ENCODE measurements at places on chromosomes 13 and 19.

DNA sequence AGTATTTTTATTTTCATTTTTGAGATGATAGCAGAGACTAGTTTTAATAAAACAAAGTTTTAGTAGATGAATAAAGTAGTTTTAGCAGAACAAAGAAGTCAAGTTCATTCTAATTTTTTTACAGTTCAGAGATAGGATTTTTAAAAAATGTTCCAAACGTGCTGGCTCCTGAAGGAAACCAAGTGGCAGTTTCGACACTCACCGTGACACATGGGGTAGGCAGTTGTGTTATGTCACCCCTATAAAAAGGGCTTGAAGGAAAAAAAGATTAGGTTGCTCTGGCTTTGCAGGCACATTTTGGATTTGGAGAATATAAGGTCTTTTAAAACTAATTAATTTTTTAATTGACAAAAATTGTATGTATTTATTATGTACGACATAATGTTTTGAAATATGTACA is 305.2 kb downstream of the NDFIP2 start:
- DNase-seq, result no peak

DNA sequence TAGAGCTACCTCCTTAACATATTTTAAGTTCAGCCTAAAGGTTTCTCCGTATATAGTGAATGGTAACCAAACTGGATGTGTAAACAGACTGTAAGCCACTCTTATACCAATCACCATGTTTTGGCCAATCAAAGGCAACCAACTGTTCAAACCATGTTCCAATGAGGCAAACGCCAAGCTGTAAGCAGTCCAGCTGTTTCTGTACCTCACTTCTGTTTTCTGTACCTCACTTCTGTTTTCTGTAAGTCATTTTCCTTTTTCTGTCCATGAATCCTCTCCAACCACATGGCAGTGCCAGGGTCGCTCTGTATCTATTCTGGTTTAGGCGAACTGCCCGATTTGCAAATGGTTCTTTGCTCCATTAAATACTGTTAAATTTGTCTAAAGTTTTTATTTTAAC is 24.4 kb downstream of the COMMD6 start:
- no peak for DNase-seq

- no peak for DNase-seq
Observed at GRCh38 chr13:31248965-31249539, 49.3 kb downstream of the B3GLCT start.

- DNase-seq, result no peak
Observed at GRCh38 chr19:362154-362553, 17.6 kb upstream of the MIER2 start.

DNA sequence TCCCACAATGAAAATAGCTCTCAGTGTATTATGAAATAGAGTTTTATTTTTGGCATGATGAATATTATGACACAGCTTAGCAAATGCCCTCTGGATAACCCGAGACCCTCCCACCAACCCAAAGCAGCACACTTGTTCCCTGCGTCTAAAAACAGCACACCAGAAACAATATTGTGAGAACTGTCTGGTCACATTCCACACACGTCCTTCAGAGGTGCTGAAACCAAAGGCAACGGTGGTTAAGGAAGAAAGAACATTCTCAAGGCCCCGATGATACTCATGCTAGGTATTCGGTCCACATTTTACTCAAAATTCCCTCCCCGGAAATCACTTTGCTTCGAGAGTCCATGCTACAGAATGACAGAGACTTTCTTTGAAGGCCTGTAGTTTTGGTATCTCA is 156.7 kb downstream of the SLC7A1 start:
- no peak for DNase-seq

DNA sequence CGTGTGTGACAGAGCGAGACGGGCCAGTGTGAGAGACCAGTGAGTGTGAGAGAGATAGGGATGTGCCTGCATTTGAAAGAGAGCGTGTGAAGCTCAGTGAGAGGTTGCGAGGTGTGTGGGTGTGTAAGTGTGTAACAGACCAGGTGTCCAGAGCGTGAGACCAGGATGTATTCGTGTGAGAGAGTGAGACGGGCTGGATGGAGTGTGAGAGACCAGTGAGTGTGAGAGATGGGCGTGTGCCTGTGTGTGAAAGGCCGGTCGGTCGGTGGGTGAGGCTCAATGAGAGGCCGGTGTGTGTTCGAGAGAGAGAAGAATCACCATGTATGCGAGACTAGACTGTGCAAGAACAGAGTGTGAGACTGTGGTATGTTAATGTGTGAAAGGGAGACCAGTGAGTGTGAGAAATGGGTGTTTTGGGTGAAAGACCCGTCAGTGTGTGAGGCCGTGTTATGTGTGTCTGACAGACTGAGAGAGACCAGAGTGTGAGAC is 679 bp downstream of the ZNF471 start:
- DNase-seq, result no peak

DNA sequence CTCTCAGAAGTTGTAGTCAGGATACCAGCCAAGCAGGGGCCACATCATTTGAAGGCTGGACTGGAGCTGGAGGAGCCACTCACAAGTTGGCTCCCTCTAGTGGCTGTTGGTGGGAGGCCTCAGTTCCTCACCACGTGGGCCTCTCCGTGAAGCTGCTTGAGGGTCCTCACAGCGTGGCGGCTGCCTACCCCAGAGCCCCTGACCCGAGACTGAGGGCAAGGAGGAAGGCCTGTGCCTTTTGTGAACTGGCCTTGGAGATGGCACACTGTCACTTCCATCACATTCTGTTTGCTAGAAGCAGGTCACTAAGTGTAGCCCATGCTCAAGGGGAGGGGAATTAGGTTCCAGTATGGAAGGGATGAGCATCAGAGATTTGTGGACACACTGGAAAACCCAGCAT is 14.6 kb downstream of the GNA11 start:
- peak; percentile 59 for DNase-seq

- no peak for DNase-seq
Observed at GRCh38 chr13:75345193-75345592, 136.8 kb downstream of the TBC1D4 start.

GRCh38 chr19:35141837-35142605 is 1.0 kb upstream of the FXYD7 start:
- DNase-seq, result no peak

GRCh38 chr19:32053861-32054260 is 291.5 kb upstream of the ZNF507 start:
- DNase-seq, result no peak

DNA sequence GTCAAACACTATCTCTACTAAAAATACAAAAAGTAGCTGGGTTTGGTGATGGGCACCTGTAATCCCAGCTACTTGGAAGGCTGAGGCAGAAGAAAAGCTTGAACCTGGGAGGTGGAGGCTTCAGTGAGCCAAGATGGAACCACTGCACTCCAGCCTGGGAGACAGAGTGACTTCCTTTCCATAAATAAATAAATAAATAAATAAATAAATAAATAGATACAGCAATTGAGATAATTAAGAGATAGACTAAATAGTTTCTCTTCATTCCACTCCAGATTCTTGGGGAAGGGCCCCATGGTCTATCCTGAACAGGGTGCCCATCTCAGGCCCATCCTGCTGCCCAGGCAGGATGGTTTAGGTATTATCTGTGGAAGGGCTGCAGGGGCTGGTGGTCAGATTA is 24.0 kb upstream of the FARP1 start:
- no peak for DNase-seq

- DNase-seq, result no peak
Observed at GRCh38 chr13:24128112-24128511, 32.4 kb upstream of the SPATA13 start.

DNA sequence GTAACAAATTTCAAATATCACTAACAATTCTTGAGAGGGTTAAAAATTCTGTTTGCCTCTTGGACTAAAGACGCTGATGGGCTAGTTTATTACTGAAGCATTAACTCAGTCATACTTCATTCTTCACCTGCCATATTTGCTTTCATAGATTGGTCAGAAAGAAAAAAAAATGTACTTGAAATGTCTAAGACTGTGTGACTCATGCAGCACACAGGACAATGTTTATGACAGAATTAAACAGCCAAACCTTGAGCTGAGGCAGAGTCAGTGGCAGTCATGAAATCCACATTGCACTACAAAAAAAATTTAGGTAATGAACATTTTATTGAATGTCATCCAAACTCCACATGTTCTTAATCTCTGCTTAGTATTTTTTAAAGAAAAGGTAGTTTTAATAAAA is 135.6 kb downstream of the PRR20E start:
- DNase-seq, result no peak

DNA sequence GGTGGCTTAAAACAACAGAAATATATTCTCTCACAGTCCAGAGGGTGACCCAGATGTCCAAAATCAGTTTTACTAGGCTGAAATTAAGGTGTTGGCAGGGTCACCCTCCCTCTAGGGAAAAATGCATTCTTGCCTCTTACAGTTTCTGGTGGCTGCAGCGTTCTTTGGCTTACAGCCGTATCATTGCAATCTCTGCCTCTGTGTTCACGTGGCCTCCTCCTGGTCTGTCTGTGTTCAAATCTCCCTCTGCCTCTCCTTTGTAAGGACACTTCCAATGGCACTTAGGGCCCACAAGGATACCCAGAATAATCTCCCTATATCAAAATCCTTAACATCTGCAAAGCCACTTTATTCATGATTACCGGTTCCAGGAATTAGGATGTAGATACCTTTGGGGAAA is 21.1 kb downstream of the KCTD12 start:
- DNase-seq, result no peak

DNA sequence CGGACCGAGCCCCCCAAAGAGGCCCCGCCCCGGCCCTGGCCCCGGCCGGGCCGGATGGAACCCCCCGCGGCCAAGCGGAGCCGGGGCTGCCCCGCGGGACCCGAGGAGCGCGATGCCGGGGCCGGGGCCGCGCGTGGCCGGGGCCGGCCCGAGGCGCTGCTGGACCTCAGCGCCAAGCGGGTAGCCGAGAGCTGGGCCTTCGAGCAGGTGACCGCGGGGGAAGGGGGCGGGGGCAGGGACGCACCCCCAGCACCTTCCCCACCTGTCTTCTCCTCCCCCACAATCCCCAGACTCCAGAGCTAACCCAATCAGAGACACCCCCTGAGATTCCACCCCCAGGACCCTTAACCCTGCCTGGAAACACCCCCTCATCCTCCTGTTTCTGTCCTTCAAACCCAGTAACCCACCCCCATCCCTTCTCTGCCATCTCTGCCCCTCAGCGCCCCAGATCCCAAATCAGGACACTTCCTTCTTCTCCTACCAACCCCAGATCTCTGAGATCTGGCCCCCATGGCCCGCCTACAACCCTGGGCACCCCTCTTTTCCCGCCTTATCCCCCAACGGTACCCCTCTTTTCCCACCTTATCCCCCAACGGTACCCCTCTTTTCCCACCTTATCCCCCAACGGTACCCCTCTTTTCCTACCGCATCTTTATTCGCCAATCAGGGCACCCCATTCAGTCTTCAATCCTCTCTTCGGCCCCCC is 505 bp downstream of the ZSWIM4 start:
- no peak for DNase-seq

DNA sequence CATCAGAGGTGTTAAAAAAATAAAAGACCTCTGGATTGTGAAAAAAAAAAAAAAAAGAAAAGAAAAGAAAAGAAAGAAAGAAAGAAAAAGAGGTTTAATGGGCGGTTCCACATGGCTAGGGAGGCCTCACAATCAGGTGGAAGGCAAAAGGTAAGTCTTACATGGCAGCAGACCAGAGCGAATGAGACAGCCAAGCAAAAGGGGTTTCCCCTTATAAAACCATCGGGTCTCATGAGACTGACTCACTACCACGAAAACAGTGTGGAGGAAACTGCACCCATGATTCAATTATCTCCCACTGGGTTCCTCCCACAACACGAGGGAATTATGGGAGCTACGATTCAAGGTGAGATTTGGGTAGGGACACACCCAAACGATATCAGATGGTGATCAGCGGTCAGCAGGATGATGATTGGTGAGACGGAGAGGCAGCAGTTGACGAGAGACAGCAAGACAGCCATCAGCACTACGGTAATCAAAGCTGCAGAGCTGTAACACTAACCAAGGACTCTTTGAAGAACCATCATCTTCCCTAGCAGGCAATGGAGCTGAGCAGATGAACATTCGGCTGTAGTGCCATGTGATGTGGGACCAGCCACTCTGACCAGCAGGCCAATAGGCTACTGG is 3.9 kb upstream of the CD209 start:
- peak; percentile 59 for DNase-seq

- no peak for DNase-seq
Observed at GRCh38 chr13:40653527-40654318, 12.7 kb downstream of the FOXO1 start.

DNA sequence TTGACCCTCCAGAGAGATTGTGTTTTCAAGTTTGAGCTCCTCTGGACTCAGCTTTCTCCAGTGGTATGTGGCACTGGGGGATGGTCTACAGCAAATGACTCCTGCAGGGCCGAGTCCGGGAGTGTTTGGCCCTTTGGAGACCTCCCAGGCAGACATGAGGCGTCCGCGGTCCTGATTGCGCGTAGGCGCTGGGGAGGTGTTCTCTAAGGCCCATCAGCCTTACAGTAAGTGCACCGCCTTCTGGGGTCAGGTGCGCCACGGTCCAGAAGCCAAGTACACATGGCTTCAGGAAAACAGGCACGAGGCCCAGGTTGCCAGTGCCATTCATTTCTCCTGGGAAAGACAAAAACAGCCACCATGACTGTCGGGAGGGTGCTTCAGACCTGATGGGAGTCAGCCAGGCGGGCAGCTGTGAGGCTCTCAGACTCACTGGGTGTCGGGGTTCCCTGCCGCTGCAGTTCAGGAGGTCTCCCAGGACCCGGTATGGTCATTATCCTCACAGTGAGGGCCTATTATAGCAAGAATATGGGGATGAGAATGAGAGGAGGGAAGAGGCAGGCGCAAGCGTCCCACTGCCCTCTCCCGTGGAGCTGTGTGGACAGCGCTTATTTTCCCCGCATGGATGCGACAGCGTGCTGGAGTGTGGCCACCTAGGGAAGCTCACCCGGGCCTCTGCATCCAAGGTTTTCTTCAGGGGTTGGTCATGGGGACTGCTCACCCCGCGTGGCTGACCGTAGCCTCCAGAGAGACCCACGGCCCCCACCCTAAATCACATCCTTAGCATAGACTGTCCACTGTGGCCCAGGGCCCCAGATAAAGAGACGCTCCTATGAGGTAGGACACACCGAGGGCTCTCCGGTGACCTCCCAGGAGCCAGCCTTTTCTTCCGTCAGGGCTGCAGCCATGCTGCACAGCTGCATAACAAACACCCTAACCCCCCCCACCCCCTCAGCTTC is 21.8 kb downstream of the CCDC8 start:
- no peak for DNase-seq

DNA sequence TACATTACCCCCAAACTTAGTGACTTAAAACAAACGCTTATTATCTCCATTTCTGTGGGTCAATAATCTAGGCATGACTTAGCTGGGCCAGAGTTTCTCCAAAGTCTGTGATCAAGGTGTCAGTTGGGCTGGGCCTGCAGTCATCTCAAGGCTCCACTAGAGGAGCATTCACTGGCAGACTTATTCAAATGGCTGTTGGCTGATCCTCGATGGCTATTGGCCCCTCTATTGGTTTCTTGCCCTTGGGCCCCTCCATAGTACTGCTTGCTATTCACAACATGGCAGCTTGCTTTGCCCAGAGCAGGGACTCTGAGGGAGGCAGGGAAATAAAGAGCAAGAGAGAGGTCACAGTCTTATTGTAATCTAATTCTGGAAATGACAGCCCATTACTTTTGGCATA is 57.6 kb downstream of the RCBTB2 start:
- no peak for DNase-seq

- no peak for DNase-seq
Observed at GRCh38 chr13:40456397-40456953, 210.0 kb downstream of the FOXO1 start.

- DNase-seq, result no peak
Observed at GRCh38 chr13:109166804-109167203, 537.4 kb downstream of the MYO16 start.

- DNase-seq, result no peak
Observed at GRCh38 chr13:48251611-48252081, 18.6 kb downstream of the ITM2B start.
